Cardiac septum (tissue), 1 donor: ENCODE measurements at places on chromosomes 13 and 19. TPM values are rescaled to one million over a fixed set of nuclear protein-coding genes. Genes with fewer than 3 reads are reported as not detected.

IGFL2 gene
- total RNA-seq, result not detected

ACP7 gene
- total RNA-seq, result not detected

SHISA2 gene
- total RNA-seq, result 0.89 TPM

CGB5 gene
- not detected for total RNA-seq
